ENCODE measurements at places on chromosomes 3 and 15.

GRCh38 chr15:85831415-85832113 lies 36.8 kb upstream of the KLHL25 start:
- DNase-seq = no peak

DNA sequence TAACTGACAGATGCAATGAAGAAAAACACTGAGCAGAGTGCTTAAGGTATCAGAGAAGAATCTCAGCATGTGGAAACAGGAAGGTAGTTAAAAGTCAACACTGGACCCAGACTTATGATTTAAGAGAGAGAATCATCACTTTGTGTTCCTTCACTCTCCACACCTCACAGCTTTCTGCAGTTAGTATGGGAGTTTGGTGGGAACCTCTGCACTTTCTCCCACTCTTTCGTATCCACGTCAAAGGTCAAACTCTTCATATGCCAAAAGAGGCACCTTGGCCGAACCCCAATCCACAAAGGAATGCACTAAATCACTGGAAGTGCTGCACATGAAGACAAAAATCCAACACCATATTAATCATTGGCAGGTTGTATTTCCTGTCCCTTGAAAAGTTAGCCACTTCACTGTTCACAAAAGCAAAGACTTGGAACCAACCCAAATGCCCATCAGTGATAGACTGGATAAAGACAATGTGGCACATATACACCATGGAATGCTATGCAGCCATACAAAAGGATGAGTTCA lies 361.2 kb downstream of the MAGI1 start:
- no peak for DNase-seq

- no peak for DNase-seq
Observed at GRCh38 chr3:125684199-125684598, 88.9 kb upstream of the OSBPL11 start.

- DNase-seq = no peak
Observed at GRCh38 chr3:46187876-46188275, 20.2 kb downstream of the CCR1 start.

DNA sequence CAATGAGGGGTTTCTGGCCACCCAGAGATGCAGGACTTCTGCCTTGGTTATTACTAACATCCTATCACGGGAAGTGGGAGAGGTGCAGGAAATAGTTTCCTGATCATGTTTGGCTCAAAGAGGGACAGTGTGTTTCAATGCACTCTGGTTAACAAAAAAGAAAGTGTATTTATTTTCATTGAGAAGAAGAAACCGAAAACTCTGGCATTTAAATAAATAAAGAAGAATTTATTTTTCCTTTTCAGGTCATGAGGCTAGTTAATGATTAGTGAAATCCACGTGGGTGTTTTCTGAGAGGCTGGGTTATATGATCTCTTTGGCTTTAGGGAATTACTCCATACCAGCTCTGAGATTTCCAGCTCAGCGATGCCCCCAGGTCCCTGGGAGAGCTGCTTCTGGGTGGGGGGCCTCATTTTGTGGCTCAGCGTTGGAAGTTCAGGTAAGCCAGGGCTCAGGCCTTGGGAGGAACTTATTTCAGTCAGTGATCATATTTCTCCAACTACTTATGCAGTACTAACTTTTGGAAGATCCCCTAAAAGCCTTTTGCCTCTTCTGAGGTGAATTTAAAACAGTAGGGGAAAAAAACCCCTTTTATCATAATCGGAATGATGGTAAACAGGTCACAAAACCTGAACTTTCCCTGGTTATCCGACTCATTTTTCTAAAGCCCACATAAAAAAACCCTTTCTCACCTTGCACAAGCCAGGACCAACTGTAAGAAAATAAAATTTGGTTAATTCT lies at the start of gene PLA1A:
Gene PLA1A (plus strand): TSS at position 338 of the 741 bp plus-strand sequence. CDS start 29 bp downstream, at position 367.
- DNase-seq = no peak

DNA sequence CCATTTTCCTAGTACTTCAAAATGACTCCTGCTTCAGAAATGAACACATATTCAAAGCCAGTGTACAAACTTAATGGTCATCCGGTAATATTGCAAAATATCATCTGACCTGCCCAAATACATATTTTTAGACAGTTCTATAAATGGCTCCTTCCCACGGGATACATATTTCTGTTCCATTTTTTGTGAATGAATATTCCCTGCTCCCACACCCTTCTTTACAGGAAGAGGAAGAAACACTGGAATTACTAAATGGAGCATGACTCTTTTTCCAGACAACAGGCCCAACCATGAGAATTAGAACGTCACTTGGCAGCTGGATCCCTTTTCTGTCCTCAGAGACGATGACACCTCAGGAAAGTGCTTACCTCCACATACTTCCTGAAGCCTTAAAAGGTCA lies 38.0 kb upstream of the CBLB start:
- DNase-seq = no peak

GRCh38 chr3:34669490-34669889 lies 871.1 kb downstream of the PDCD6IP start:
- no peak for DNase-seq

GRCh38 chr3:25412269-25412668 lies 15.8 kb upstream of the RARB start:
- no peak for DNase-seq

- DNase-seq = no peak
Observed at GRCh38 chr15:96595951-96596350, 265.5 kb downstream of the NR2F2 start.

- DNase-seq = no peak
Observed at GRCh38 chr15:47620960-47621681, 96.2 kb upstream of the SEMA6D start.

- DNase-seq = no peak
Observed at GRCh38 chr15:93143186-93143585, 54.2 kb upstream of the RGMA start.

GRCh38 chr3:175916191-175916934 lies 1057.2 kb downstream of the NAALADL2 start:
- no peak for DNase-seq

DNA sequence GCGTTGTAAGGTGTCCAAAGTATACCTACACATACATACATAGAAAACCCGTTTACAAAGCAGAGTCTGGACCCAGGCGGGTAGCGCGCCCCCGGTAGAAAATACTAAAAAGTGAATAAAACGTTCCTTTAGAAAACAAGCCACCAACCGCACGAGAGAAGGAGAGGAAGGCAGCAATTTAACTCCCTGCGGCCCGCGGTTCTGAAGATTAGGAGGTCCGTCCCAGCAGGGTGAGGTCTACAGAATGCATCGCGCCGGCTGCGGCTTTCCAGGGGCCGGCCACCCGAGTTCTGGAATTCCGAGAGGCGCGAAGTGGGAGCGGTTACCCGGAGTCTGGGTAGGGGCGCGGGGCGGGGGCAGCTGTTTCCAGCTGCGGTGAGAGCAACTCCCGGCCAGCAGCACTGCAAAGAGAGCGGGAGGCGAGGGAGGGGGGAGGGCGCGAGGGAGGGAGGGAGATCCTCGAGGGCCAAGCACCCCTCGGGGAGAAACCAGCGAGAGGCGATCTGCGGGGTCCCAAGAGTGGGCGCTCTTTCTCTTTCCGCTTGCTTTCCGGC lies 318.6 kb downstream of the FGF12 start:
- DNase-seq = no peak

- DNase-seq = no peak
Observed at GRCh38 chr15:25240461-25241021, 198.3 kb downstream of the UBE3A start.

DNA sequence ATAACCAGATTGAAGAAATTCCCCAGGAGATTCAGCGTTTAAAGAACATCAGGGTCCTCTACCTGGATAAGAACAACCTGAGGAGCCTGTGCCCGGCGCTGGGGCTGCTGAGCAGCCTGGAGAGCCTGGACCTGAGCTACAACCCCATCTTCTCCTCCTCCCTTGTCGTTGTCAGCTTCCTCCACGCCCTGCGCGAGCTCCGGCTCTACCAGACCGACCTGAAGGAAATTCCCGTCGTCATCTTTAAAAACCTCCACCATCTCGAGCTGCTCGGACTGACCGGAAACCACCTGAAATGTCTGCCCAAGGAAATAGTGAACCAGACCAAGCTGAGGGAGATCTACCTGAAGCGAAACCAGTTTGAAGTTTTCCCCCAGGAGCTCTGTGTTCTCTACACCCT lies 9.4 kb upstream of the LRRC34 start:
- no peak for DNase-seq

DNA sequence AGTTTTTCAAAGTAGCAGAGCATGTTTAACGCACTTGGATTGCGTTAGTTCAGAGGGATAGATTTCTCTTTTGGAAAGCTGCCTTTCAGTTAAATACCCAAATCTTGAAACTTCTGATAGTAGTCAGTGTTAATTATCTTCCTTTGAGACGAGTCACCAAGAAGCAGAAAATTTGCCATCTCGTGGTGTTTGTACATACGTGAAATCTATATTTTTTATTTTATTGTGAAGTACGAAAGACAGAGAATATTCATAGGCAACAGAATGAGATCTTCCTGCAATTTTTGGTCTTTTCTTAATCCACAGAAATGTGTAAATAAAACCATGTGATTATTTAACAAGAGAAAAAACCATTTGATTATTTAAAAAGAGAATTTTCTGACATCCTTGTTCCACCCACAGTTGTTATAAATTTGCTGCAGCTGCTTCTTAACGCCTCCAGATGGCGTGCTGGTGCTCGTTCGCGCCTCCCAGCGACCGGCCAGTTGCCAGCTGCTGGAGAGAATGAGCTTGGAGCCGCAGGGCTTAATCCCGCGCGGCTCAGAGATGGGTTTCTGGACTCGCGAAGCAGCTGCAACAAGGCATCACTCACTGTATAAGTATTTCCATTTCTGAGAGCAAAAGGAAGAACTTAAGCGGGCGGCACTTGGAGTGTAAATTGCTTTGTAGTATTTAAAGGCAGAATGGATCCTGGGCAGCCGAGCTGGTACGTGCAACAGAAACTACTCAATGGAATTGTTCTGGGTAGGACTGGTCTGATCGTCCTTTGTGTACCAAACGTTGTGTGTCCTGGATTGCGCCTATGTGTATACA lies 10.5 kb upstream of the SLITRK3 start:
- DNase-seq = no peak

- peak; percentile 69 for DNase-seq
Observed at GRCh38 chr3:39146611-39147591, 6.5 kb downstream of the CSRNP1 start.

- no peak for DNase-seq
Observed at GRCh38 chr15:67670647-67671305, 128.3 kb downstream of the MAP2K5 start.

DNA sequence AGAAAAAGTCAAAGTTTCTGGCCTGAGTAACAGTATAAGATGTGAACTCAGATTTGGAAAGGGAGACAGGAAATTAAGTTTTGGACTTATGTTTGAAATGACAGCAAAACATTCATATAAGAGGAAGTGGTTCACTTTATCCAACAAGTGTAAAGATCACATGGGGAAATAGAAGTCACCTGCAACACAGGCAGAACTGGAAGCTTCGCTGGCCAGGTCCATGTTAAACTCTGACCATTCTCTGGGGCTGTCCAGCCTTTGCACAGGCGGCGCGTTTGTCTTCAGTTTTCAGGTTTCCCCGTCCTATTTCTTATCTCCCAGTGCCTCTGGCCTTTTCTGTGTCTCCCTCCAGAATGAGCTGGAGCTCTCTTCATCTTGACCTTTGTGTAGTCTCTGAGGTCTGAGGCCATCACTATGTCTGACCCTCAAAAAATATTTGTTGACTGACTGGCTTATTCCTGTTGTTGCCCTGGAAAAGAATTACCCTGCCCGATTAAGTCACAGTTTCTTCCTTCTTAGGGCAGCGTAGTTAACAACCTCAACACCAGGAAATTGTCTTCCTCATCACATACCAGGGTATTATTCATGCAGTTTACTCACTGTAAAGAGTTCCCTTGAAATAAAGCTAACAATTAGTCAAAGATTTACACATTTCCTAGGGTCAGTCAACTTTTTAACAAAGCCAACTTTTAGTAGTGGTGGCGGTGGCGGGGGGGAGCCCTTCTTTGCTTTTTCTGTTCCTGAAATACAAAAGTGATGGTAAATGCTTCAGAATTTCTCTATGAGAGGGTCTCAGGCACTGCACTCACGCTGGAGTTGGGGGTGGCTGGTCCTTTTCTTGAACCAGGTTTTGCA lies 959 bp upstream of the RASA2 start:
- no peak for DNase-seq

- DNase-seq = no peak
Observed at GRCh38 chr3:94912656-94913055, 849.8 kb downstream of the NSUN3 start.

GRCh38 chr3:71876135-71877105 lies 91.5 kb upstream of the PROK2 start:
- no peak for DNase-seq

DNA sequence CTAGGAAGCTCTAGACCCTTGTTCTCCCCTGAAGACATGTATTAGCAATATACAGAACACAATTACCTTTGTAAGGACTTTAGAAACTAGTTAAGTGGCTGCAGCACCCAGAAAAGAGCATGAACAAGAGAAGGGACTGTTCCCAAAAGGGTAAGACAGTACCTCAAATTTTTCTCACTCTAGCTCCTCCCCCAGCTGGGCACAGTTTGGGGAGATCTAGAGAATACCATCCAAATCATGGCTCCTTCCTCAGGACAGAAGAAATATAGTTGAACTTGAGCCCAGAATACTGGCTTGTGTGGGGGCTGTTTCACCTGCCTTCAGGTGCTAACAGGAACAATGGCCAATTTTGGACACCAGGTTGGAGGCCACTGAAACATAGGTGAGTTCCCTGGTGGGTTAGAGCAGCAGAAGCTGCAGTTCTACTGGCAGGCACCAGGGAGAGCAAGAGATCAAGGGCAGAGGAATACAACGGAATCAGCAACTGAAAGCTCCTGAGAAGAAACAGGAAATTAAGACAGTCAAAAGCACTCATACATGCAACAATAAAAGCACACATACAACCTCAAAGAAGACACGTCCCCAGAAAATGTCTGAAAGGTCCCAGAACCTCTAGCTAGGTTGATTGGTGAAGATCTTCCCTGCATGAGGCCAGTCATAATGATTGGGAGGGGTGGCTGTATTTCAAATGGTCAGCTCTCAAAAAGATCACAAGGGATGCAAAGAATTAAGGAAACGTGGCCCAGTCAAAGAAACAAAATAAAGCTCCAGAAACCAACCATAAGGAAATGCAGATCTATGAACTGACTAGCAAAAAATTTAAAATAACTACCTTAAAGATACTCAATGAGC lies 104.9 kb upstream of the ASB14 start:
- peak; percentile 40 for DNase-seq

DNA sequence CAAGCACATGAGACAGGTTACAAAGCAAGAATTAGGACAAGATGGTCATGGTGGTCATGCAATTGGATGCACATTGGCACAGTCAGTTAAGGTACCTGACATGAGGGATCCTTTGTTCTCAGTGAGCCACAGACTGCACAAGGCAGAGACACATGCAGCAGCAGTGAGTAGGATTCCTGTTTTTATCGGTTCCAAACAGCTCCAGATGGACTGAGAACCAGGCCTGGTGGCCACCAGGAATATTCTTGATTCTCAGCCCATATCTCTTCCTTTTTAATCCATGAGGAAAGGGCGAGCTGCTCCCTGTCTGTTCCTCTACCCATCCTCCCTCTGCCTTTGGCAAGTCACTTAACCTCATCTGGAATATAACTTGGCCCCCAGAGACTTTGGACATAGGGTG lies 410.8 kb downstream of the GAP43 start:
- DNase-seq = no peak

GRCh38 chr3:122794779-122795673 lies at the start of gene SLC49A4:
Gene SLC49A4, plus strand, starts transcription at chr3:122795069. Its CDS starts 124 bp downstream, at chr3:122795193.
- peak; percentile 44 for DNase-seq
